ENCODE measurements at places on chromosomes 7 and 10.

DNA sequence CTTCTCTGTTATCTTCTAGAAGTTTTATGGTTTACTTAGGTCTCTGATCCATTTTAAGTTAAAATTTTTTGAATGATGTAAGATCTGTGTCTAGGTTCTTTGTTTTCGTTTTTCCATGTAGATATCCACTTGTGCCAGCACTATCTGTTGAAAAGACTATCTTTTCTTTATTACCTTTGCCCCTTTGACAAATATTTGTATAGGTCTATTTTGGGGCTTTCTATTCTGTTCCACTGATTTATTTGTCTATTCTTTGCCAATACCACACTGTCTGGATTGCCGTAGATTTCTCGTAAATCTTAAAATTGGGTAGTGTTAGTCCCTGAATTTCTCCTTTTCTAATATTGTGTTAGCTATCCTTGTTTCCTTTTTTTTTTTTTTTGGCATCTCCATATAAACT is 71.4 kb upstream of the PDSS1 start:
- no peak for DNase-seq

DNA sequence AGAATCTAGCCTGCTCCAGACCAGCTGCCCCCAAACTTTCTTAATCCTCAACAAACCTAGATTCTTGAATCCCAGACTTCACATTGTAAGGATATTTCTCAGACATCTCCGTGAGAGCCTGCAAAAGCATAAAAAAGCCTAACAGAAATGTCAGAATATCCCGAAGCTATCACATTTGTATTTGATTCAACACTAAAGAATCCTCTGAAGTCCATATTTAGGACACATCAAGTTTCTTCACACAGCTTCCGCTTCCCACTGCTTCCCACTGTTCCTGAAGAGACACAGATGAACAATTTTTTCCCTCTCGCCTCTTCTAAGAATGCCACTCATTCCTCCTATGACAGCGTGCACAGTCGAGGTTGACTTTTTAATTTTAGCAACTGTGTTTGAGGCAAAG is 396.2 kb upstream of the IGFBP3 start:
- no peak for DNase-seq

- no peak for DNase-seq
Observed at GRCh38 chr7:30049173-30049572, 21.0 kb downstream of the PLEKHA8 start.

- no peak for DNase-seq
Observed at GRCh38 chr7:71824006-71824760, 588.0 kb downstream of the CALN1 start.

DNA sequence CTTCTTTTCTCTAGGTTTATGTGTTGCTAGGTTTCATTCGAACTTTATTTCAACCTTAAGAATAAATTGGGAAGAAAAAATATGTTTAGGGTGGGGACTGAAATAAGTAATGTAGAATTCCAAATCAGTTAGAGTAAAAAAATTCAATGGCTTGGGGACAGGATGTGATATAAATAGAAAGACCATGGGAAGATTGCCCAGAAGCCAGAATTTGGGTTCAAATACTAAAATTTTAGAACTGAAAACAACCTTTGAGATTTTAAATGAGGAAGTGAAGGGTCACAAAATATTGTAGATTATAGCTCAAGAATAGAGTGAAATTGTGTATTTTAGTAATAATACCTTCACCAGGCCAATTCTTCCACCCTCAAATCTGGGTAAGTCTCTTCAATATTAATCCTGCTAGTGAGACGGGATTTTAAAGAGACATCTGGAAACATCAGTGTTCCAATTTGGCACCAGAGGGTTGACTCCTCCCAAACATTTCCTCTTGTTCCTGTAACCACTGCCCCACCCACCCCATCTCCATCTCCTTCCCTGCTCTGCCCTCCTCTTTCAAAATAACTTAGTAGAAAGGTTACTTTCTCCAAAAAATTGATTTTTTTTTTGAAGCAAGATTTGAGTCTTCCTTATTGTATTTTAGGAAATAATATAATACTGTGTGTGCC is 51.3 kb upstream of the FAM3C start:
- no peak for DNase-seq

DNA sequence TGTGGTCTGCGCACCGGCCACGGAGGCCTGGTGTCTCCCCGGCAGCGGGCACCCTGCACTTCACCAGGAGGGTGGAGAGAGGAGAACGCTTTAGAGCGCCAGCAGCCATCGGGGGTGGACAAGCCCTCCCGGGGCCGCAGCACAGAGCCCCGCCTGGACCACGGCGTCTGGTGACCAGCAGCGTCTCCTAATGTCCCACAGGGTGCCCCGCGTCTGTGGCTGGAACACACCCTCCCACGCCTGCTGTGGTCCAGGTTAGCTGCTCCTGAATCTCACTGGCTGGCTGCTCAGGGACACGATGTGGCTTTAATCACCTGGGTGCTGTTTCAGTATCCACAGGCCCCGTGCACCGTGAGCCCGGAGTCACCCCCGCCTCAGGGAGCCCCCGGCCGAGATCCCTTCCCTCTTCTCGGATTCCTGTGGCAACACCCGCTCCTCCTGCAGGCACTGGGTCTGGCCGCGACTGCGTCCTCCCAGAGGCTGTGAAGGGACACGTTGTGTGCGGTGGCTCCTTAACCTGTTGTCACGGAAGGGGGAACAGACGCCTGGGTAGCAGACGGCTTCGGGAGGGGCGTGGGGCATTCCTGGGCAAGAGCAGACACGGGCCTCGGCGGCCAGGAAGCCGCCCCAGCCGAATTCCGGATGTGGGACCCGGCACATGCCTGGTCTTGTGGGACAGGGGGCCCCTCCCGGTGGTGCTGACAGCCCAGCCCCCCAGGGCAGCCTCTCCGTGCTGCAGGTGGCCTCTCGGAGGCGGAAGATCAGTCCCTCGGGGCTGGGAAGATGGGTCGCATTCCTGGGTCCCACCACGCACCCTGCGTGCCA is 78.9 kb downstream of the FOXL3 start:
- DNase-seq: no peak

Data from 8988T (cell line).